Thymus (tissue), 14 donors: ENCODE measurements at places on chromosomes 3 and 15.

DNA sequence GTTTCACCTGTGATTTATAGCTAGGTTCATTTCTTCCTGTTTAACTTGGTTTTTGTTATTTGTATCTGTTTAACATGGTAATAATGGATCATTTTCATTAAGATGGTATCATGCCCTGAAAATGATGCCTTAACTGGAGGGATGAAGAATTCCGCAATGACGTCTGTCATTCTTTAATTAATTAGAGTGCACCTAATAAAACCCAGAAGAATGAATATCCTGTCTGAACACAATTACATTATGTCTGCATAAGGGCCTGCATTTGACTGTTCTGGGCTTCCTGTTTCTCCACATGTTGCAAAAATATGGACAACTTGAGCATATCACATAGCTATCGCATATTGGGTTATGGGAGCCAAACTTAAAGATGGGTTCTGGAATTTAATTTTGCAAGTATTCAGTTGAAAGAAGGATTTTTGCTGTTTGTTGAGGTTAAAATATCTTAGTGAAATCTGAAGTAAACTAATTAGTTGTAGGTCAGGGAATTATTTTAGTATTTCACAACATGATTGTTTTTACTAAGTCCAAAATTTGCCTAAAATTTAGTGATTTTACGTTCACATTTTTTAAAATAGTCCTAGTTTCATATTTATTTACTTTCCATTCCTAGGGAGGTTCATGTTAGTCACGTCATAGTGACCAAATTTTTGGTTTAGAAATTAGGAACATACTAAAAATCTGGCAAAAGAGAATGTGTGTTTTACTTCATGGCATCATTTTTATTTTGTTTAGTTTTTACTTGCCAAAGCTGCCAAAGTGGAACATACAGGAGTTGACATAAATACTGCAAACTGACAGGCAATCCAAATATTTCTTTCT lies 321.0 kb upstream of the TGFBR2 start:
- DNase-seq = no peak

- DNase-seq = no peak
These were observed 15.3 kb upstream of the FMN1 start for GRCh38 chr15:33209575-33210481.

GRCh38 chr3:34374521-34374920 lies 576.1 kb downstream of the PDCD6IP start:
- DNase-seq = no peak

DNA sequence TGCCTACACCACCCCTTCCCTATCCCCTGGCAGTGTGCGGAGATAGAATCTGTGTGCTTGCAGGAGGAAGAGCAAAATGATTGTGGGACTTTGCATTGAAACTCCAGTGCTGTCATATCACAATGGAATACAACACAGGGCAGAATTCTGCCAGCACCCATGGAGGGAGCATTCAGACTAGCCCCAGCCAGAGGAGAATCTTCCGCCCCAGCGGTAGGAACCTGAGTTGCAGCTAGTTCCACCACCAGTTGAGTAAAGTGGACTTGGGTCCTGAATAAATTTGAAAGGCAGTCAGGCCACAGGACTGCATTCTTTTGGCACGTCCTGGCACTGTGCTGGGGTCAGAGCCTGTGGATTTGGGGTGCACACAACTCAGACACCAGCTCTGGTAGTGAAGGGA lies 27.5 kb downstream of the NCBP2 start:
- DNase-seq = no peak

- DNase-seq = no peak
These were observed 57.4 kb upstream of the DIPK2A start for GRCh38 chr3:143914257-143914656.

DNA sequence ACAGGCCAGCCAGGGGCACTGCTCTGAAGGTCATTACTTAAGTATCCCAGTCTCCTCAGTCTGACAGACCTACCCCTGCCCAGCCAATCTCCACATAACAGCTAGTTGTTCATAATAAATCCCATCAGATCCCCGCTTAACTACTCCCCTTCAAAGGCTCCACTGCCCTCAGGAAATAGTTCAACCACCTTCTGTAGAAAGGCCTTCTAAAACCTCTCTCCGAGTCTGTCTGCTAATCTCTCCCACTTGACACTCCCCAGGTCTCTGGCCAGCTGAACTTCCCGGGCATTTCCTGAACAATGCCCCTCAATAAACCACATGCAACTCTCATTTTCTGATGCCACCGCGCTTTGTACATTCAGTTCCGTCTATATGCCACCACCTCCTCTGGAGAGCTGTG lies 6.0 kb downstream of the PRC1 start:
- no peak for DNase-seq

- DNase-seq = no peak
These were observed 122.5 kb downstream of the VGLL4 start for GRCh38 chr3:11521167-11521566.

- no peak for DNase-seq
These were observed 2.1 kb downstream of the AMIGO3 start for GRCh38 chr3:49717211-49717958.

- DNase-seq = no peak
These were observed 104.3 kb downstream of the LINGO1 start for GRCh38 chr15:77528290-77528967.

GRCh38 chr15:95948411-95948810 lies 382.1 kb upstream of the NR2F2 start:
- peak; percentile 28 for DNase-seq

DNA sequence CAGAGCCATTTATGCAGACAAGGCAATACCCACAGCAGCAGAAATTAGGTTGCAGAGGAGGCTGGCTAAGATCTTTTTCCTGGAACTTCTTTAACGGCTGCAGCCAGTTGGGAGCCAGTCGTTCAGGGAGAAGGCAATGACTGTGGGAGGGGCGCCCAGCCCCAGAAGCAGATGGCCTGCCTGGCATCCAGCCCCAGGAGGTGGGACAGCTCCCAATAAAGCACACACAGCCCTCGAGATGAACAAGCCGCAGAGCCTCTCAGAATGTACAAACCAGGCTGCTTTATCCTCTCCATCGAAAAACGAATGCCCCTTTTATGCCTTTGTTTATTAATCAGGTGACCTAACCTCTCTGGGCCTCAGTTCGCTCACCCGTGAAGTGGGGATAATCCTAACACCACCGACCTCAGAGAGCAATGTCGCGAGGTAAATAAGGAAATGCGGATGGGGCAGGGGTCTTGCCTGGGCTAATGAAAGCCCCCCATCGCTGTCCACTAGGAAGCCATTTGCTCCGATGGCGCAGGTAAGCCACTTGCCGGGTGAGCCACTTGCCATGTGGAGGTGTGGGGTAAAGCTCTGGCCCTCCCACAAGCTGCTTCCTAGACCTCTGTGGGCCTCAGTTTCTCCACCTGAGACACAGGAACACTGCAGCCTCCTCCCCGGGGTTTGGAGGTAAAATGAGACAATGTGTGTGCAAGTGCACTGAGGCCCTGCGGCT lies 35.8 kb downstream of the MGLL start:
- DNase-seq = no peak

DNA sequence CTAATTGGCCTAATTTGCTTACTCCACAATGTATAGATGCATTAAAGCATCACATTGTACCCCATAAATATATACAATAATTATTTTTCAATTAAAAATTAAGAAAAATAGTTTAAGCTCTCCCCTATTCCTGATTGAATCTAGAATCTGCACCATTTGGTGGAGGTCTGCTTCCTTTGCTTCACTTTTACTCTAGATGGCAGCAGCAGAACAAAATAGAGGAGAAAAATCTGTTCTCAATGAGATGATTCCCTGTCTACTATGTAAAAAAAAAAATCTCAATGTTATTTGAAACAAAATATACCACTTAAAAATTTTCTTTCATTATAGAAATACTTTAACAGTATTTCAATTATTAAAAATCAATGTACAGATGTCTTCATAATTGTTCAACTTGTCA lies 109.6 kb upstream of the FXR1 start:
- no peak for DNase-seq

DNA sequence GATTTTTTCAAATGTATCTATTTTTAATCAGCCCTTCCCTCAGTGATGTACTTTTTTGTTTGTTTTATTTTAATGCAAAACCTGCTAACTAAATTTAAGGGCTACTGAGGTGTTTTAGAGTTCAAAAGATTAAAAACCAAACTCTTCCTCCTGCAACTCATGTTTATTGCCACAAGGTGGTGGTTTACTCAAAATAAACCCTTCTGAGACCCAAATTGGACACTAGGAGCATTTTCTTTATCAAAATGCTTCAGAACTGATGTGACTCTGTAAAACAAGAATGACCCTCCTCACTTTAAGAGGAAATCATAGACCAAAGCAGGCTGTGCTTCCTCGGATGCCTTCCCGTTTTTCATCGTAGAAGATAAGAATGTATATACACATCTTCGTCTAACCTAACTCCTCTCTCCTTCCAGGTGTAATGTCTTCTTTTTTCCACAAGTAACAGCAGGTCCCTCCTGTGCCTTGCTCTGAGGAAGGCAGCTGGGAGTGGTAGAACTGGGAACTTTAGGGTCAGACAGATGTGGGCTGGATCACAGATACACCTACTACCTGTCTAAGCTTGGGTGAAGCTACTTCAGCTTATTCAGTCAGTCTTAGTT lies 2.9 kb upstream of the NME9 start:
- DNase-seq = no peak

- DNase-seq = no peak
These were observed 77.1 kb downstream of the USP13 start for GRCh38 chr3:179729981-179730380.

DNA sequence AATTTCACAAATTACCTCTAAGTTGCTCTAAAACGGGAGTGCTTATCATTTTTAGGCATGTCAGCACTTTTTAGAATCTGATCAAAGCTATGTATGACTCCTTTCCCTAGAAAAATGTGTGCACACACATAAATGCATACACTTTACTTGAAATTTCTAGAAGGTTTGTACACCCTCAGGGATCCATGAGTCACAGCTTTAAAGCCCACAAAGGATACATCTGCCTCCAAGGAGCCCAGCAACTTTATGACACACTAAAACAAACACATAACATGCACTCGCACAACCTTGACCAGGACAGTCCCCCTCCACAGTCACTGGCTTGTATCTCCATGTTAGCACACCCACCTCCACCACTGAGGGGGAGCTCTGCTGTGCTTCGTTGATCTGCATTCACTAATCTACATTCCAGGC lies 722.0 kb upstream of the CFAP20DC start:
- DNase-seq = no peak

DNA sequence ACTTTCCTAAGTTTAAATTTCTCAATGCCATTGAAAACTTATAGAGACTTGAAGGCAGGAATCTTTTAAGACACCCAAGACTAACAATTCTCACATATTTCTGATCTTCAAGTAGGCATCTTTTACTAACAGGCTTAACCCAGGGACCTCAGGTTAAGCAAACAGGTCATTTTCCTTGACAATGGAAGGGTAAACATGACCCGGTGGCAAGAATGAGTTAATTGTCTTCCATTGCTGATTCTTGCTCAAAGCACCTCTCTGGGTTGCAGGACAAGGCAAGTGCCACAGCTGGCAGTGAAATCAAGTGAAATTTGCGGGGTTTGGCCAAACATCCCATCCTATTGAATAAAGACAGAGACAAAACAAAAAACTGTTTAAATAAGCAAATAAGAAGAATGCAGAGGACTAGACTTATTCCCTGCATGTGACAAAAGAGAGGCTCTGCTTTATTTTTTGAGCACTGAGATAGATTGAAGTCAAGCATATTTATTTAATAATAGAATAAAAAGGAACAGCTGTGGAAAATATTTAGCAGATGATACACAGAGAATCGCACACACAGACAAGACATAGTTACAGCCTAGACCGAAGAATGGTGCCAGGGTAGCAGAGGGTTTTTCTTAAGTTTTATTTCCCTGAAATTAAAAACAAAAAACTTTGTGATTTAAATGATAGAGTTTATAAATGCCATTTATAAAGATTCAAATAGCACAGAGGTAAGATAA lies 56.0 kb upstream of the MITF start:
- no peak for DNase-seq

- no peak for DNase-seq
These were observed 120.9 kb downstream of the NEK11 start for GRCh38 chr3:131147534-131147933.

- DNase-seq = no peak
These were observed 72.8 kb downstream of the ITPR1 start for GRCh38 chr3:4565809-4566501.

DNA sequence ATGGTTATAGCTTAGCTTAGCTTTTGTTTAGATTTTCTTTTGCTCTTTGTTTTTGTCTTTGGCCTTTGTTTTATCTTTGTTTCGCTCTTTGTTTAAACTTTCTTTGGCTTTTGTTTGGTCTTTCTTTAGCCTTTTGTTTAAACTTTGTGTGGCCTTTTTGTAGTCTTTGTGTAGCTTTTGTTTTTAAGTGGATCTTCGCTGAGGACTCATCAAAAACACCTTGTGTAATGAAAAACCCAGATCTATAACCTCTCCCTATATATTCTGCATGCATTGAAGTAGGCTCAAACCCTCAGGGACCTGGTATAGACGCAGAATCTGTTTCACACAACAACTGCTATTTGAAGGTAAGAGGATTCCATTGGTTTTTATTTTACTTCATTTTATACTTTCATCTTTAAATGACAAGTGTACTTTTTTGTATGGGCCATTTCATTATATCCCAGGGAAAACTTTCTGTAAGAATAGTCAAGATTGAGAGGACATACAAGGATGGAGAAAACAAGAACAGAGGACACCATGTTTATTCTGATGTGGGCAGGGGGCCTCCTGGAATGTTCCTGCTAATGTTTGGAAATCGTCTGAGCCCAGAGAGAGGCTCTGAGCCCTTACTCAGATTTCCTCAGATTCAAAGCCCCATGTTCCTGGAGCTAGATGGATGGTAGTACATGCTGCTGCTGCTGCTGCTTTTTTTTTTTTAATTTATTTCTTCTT lies at the start of gene MOBP:
MOBP (plus strand) TSS at position 287 of the 714 bp plus-strand sequence. CDS start 34,390 bp downstream, outside the sequence.
- no peak for DNase-seq

DNA sequence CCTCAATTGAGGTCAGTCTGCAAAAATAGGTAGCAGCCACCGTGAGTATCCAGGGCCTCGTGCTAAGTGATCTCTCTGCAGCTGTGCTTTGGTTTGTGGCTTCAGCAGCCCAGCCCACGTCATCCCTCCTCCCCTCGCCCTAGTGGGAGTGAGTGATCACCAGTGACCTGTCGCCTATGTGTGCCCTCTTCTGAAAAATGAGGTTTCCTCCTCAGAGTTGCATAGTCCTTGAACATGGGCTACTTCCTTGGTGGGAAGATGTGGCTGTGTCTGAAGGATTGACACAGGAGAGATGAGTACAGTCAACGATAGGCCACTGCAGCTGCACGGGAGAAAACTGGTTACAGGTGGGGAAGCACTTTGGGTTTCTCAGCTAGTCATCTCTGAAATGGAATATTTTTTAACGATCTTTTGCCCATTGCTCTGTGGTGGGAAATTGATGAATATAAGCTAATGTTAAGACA lies 144.8 kb upstream of the BHLHE40 start:
- DNase-seq = no peak

DNA sequence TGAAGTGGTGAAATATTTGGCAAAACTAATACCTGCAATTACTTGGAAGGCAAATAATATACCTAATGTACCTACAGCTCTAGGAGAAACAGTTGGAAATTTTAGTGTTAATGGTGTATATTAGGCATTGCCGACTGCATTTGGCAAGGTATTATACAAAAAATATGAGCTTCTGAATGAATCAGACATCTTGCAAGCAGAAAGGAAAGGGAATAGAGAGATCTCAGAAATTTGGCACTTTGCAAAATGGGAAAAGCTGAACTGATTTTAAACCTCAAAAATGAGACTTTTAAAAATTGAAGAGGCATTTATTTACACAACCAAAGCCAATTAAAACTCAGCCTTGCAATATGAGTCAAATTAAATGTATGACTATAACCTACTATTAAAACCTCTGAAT lies 40.2 kb upstream of the C15orf61 start:
- no peak for DNase-seq

- DNase-seq = peak; percentile 68
These were observed 21.8 kb upstream of the SLC25A38 start for GRCh38 chr3:39361252-39361927.

- no peak for DNase-seq
These were observed 1.4 kb downstream of the P2RY12 start for GRCh38 chr3:151383111-151383510.
